ENCODE measurements at places on chromosomes 5 and 9.

GRCh38 chr9:19154135-19154612, 26.9 kb upstream of the PLIN2 start:
- no peak for DNase-seq

- DNase-seq, result no peak
Observed at GRCh38 chr5:157611571-157612476, 36.2 kb upstream of the ADAM19 start.

DNA sequence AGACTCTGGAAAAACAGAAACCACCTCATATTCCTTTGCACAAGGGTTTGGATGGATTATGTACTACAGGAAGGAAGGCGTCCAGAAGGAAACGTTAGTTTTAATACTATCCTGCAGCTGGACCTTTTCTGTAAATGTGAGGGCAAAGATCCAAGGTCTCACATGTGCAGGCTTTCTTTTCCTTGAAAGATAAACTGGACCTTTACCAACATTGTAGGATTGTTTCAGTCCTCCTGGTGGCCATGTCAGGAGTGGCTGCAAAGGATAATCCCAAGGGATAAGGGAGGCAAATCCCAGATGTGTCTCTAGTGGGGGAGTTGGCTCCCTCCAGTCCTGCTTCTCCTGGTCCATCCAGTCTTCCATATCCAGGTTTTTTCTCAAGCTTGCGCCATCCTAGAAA, 397.5 kb downstream of the HTR1A start:
- no peak for DNase-seq

- no peak for DNase-seq
Observed at GRCh38 chr5:14185326-14186058, 42.4 kb downstream of the TRIO start.

DNA sequence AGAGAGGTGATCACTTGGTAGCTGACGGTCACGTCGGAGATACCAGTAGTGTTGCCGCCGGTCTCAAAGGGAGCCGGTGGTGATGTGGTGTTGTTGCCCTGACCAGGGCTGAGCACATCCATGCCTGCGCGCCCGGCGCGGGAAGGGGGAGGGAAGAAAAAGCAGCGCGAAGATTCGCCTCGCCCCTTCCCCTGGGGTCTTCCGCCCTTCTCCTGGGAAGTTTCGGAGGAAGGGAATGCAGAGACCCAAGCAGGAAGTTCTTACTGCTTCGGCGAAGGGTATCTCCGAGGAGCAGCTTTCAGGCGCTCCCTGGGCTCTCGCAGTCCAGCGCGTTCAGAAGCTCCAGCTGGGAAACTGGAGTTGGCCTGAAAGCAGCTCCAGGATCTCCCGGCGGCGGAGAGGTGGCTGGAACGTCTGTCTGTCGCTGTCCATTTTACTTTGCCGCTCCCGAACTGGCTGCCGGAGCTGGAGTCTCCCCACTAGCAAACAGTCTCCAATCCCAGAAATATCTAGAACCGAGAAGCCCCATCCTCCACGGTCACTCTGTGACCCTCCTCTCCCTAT, 565 bp downstream of the HTR1A start:
- DNase-seq, result no peak

DNA sequence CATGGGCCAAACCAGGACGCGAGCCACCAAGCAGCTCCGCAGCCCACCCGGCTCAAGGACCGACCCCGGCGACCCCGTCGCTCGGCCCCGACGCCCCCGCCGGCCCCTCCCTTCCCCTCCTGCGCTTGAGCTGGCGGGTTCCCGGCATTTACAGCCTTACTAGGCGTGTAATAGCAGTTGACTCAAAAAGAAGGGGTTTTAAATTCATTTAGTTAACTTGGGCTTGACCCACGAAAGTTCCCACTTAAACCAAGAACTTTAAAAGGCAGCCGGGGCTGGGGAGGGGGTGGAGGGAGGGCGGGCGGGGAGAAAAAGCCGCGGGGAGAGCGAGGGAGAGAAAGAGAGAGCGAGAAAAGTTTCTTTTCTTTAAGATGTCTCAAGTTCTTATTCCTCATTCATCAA, 636 bp downstream of the PRDM12 start:
- DNase-seq, result no peak

DNA sequence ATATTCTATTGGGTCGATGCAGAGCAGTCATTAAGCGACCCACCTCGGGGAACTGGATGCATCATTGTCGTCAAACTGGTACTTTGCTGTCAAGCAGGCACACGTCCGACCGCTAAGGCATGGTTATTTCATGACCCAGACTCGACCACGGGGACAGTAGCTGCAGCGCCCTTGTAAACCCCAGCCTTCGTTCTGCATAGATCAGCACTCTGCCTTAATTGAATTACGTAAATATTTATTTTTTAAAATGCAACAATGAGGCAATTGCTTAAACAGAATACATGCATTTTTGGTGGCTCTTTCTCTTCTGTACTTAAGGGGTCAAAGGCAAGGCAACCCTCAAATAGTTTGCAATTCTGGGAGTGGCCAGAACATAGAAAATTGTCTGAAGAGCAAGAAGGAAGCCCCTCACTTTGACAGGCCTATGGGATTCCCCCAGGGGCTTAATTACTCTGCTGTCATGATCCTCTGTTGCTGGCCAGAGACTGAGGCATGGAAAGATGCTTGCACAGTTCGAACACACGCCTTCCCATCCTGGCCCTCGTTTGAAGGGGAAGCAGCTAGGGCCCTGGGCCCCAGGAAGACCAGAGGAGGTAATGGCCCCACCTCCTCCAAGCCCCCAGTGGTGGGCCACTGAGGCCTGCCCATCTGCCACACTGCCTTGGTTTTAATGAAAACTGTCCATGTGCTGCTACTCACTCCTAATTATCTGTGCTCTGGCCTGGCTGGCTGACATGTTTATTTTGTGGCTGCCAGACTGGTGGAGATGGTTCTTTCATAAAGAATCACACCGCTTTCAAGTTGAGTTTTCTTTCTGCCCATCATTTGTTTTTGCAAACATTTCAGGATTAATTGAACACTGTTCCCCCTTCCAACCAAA, 169.7 kb upstream of the MAST4 start:
- no peak for DNase-seq
